Ovary (tissue), 10 donors: ENCODE measurements at places on chromosomes 12 and 14. TPM values are rescaled to one million over a fixed set of nuclear protein-coding genes. Genes with fewer than 3 reads are reported as not detected.

- peak; percentile 8 for DNase-seq
Observed at GRCh38 chr14:99519931-99520421, 38.8 kb downstream of the CCNK start.

DNA sequence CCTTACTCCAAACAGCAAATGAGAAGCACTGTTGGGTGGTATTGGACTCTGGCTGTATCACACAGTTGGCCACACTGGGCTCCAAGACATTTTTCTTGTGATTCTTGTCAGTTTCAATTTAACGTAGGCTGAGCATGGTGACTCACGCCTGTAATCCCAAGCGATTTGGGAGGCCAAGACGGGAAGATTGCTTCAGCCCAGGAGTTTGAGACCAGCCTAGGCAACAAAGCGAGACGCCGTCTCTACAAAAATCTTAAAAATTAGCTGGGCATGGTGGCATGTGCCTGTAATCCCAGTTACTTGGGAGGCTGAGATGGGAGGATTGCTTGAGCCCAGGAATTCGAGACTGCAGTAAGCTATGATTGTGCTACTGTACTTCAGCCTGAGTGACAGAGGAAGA lies 35.3 kb upstream of the PLEKHD1 start:
- no peak for DNase-seq

DNA sequence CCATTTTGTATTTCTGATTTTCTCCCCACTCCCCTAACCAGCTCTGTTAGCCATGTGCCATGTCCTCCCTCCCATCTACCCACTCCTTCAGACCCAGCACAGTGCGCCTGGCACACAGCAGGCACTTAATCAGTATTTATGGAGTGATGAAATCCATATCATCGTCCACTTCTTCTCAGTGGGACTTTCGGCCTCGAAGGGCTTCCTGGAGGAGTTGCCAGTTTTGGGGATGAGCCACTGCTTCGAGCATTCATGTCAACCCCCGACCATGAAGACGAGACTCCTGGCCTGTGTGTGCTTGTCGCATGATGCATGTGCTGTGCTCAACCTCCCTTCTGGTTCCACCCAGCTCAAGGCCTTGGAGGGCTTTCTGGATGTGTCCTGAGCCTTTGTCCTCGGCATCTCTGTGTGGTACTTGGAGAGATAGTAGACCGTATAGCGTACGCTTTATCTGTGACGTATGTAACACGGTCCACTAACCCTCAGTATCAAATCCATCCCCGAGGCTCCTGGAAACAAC lies 119.5 kb upstream of the RTL1 start:
- peak; percentile 9 for DNase-seq

Gene NYNRIN
- 22.5 TPM for total RNA-seq
